Left lobe of liver (tissue), 2 donors: ENCODE measurements at places on chromosomes 12 and 14. TPM values are rescaled to one million over a fixed set of nuclear protein-coding genes. Genes with fewer than 3 reads are reported as not detected.

- DNase-seq: no peak
Observed at GRCh38 chr14:38623661-38624060, 367.8 kb upstream of the CLEC14A start.

DNA sequence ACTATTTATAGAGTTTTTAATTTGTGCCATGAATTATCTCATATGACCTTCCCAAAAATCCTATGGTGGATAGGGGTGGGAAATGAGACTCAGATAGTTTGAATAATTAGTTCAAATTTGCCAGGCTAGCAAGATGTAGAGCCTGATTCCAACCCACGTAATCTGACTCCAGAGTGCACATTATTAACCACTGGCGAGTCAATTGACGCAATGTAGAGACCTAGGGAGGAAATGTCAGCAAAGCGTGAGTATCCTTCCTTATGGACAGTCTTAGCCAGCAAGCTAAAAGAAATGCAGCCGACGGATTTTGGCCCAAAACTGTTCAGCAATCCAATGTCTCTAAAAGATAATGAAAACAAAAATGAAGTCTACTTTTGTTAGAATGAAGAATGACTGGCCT, 193.3 kb upstream of the KRR1 start:
- no peak for DNase-seq

DNA sequence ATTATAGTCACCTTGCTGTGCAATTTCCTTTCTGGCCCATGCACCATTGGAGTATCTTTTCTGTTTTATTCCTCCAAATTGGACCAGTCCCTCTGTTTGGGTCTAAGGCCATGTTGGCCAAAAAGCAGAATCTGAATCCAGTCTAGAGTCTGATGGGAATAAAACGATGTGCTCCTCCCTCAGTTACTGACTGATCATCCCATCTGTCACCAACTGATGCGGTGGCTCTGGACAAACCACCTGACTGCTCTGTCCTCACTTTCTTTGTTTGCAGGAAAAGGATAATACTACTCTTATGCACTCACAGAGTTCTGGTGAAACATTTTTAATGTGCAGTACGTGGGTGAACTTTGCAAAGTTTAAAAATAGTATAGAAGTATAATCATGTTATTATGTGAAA, 120.2 kb upstream of the HIF1A start:
- DNase-seq: no peak

DNA sequence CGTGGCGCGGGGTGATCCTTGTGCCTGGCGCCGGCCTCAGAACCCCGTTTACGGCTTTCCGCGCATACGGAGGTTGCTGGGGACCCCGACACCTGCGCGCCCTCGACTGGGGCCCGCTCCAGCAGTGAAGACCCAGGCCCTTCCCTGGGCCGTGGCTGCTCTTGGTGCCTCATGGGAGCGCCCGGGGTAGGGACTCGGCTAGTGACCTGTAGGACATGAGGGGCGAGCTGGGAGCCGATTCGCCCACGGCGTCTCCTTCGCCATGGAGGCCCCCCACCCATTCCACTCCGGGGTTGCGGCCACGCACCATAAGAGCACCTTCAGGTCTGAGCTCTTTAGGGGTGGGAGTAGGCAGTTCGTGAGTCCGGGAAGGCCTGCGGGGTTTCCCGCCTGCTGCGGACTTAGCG, 14.2 kb upstream of the PAX9 start:
- DNase-seq: no peak

DNA sequence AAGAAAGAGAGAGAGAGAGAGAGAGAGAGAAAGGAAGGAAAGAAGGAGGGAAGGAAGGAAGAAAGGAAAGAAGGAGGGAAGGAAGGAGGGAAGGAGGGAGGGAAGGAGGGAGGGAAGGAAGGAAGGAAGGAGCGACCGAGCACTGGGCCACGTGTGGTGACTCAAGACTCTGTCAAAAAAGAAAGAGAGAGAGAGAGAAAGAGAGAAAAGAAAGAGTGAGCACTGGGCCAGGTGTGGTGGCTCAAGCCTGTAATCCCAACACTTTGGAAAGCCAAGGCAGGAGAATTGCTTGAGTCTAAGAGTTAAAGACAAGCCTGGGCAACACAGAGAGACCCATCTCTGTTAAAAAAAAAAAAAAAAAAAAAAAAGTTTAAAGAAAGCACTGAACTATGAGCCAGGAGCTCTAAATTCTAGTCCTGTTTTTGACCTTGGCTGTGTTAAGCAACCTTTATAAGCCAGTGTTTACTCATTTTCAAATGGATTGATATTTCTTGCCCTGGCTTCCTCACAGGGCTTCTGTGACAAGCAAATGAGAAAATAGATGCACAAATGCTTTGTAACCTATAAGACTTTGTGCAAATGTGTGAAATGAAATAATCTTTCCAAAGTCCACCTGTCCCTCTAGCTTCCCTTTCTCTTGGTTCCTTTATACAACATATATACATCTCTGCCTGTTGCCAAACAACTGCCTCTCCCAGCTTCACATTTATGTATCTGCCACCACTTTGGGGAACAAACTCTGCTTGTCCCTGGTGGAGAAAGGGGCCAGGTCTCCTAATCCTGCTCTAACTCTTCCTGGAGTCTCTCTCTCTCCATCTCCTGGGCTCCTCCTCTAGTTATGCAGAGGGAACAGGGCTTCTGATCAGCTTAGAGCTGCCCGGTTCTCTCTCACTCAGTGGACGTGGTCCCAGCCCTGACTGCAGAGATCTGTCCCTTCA, 16.1 kb upstream of the PLEKHG6 start:
- no peak for DNase-seq

DNA sequence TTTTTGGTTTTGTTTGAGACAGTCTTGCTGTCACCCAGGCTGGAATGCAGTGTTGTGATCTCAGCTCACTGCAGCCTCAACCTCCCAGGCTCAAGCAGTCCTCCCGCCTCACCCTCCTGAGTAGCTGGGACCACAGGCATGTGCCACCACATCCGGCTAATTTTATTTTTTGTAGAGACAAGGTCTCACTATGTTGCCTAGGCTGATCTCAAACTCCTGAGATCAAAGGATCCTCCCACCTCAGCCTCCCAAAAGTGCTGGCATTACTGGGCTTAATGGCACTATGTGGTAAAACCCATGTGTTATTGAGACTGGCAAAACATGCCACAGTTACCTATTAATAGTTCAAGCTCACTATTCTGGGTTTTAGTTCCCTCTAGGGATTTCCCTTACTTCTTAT, 51.2 kb upstream of the KCNH3 start:
- no peak for DNase-seq

GRCh38 chr12:47017901-47018475, 61.4 kb upstream of the PCED1B start:
- no peak for DNase-seq

TMEM233 gene
- total RNA-seq: 0.18 TPM

COCH gene
- 0.33 TPM for total RNA-seq

GRCh38 chr14:104784218-104784568, 11.4 kb downstream of the AKT1 start:
- DNase-seq: no peak

DNA sequence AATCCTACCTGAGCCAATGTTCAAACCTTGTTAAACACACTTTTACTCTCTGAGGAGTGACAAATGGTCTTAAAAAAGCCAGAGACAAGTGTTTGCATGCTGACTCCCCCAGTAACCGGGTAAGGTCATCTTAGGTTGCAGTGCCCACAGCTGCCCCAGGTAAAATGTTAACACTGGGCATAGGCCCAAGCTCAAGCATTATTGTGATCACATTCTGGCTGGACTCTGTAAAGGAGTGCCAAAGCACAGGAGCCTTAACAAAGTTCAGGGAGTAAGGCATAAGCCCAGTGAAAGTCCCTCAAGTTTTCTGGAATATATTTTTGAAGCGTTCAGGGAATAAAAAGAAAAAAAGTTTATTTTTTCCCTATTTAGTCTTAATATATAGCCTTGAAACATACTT, 8.6 kb downstream of the EDDM3A start:
- DNase-seq: peak; percentile 58

- no peak for DNase-seq
Observed at GRCh38 chr12:113092607-113093408, 36.3 kb downstream of the DTX1 start.

ARF3 gene
- total RNA-seq: 47.4 TPM

C2CD5 gene
- 10.8 TPM for total RNA-seq

CLEC9A gene
- total RNA-seq: not detected

DNA sequence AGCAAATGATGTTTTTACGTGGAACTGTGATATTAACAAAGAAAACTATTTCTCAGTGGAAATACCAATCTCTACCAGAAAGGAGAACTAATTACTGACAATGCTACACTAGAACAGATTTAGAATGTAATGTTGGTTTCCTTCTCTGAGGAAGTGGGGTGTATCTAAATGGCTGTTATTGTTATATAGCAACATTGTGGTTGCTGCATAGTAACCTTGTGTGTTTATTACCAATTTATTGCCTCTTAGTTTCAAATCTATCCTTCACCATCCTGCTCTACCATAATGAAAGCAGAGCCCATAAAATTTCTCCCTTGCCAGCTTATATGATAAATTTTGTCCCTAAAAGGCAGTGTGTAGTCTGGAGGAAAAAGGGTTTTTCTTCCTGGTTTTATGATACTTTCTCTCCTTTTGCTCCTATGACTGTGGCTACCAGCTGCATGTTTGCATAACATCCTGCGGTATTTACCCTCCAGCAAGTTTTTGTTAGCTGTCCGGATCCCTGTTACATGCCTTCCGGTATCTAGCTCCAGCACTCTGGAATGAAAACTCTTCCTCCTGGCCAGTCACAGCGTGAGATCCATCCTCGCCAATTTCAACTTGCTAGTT, 5.7 kb upstream of the KLRK1 start:
- no peak for DNase-seq

GRCh38 chr14:92005019-92005418, 34.8 kb downstream of the TRIP11 start:
- DNase-seq: no peak

GRCh38 chr12:45409966-45410365, 194.1 kb downstream of the ANO6 start:
- no peak for DNase-seq

FAR2 gene
- 1.1 TPM for total RNA-seq

DNA sequence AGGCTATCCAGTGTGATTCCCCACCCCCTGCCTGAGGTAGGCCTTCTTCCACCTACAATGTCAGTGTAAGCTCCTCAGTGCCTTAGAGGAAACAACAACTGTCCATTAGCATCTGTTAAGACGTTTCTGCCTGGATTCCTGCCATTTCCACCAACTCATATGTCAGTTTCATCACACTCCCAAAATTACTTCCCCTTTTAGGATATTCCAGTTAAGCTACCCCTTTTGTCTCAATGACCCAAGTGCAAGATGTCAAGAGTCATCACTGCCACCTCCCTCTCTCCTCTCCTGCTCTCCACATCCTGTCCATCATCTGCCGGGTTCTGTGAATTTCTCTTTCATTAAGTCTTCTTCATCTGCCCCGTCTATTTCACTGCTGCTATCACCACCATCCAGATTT, 189.4 kb downstream of the DPF3 start:
- DNase-seq: no peak

GRCh38 chr14:97854918-97855317, 1057.7 kb downstream of the VRK1 start:
- DNase-seq: no peak

SLC25A47 gene
- 191 TPM for total RNA-seq

- DNase-seq: no peak
Observed at GRCh38 chr12:56954057-56954957, 3.1 kb downstream of the RDH16 start.

- no peak for DNase-seq
Observed at GRCh38 chr14:53581504-53581903, 375.1 kb downstream of the BMP4 start.

MYF5 gene
- total RNA-seq: not detected

DNA sequence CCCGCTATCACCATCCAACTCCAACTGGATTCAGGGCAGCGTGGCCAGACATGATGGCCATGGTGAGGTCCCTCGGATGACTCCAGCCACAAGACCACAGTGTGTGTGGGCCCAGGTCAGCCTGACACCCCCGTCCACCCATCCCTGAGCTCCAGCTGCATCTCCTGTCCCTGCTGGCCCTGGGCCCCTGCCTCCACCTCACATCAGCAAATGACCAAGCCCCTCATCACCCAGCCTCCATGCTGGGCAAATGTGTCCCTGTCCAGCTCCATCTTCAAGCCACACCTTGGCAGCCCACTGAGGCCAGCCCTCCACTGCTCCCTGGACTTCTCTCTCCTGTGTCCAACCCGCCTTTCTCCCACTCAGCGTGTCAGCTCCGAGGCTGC, 3.2 kb downstream of the GPR132 start:
- no peak for DNase-seq

C12orf60 gene
- 0.33 TPM for total RNA-seq

- DNase-seq: no peak
Observed at GRCh38 chr12:62657363-62657632, 190.7 kb downstream of the MON2 start.

- no peak for DNase-seq
Observed at GRCh38 chr12:39835517-39836489, 216.2 kb upstream of the ABCD2 start.

CCDC177 gene
- total RNA-seq: 0.08 TPM

- DNase-seq: no peak
Observed at GRCh38 chr12:122851820-122852219, 16.6 kb downstream of the HIP1R start.

OR6C74 gene
- not detected for total RNA-seq

TAS2R20 gene
- total RNA-seq: 0.45 TPM

RNASE4 gene
- 152 TPM for total RNA-seq

DNA sequence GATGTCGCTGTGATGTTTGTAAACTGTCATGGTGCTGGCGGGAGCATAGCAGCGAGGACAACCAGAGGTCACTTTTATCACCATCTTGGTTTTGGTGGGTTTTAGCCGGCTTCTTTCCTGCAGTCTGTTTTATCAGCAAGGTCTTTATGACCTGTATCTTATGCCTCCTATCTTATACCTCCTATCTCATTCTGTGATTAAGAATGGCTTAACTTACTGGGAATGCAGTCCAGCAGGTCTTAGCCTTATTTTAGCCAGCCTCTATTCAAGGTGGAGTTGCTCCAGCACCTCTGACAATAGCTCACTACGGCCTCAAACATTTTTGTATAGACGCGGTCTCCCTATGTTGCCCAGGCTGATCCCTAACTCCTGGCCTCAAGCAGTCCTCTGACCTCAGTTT, 53.7 kb downstream of the B4GALNT3 start:
- no peak for DNase-seq

- DNase-seq: no peak
Observed at GRCh38 chr12:63821781-63822251, 22.7 kb upstream of the SRGAP1 start.

- no peak for DNase-seq
Observed at GRCh38 chr12:45289245-45290215, 73.6 kb downstream of the ANO6 start.

- DNase-seq: no peak
Observed at GRCh38 chr12:87953256-87953860, 75.8 kb downstream of the C12orf50 start.

STYK1 gene
- total RNA-seq: not detected

NTS gene
- 0.20 TPM for total RNA-seq

- DNase-seq: no peak
Observed at GRCh38 chr14:66650491-66650911, 142.6 kb downstream of the GPHN start.

DNA sequence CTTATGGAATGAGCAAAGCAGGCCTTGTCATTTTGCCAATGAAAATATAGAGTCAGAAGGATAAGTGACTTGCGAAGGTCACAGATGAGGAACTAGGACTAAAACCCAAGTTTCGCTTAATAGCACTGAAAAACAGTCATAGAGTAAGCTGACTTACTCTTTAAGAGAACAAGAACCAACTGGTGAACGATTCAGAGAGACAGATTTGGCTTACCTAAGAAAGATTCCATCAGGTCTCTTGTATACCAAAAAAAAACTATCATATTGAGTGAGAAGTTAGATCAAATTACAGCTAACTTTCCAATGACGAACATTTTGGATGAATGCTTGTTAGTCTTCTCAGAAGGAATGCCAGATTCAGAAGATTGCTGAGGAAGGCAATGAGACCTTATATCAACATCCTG, 74.2 kb downstream of the ZFC3H1 start:
- no peak for DNase-seq

PROX2 gene
- not detected for total RNA-seq
